ENCODE measurements at places on chromosomes 7 and 10. TPM values are rescaled to one million over a fixed set of nuclear protein-coding genes. Genes with fewer than 3 reads are reported as not detected.

GRCh38 chr10:71250405-71250804 is 38.0 kb downstream of the UNC5B start:
- no peak for DNase-seq

- DNase-seq = no peak
These were observed 29.0 kb downstream of the CUL1 start for GRCh38 chr7:148727501-148728278.

The CDK1 gene
- 1.9 TPM for polyA plus RNA-seq

- DNase-seq = no peak
These were observed 16.5 kb downstream of the FAM25A start for GRCh38 chr10:87036623-87037022.

The ACSM6 gene
- 0.42 TPM for polyA plus RNA-seq

DNA sequence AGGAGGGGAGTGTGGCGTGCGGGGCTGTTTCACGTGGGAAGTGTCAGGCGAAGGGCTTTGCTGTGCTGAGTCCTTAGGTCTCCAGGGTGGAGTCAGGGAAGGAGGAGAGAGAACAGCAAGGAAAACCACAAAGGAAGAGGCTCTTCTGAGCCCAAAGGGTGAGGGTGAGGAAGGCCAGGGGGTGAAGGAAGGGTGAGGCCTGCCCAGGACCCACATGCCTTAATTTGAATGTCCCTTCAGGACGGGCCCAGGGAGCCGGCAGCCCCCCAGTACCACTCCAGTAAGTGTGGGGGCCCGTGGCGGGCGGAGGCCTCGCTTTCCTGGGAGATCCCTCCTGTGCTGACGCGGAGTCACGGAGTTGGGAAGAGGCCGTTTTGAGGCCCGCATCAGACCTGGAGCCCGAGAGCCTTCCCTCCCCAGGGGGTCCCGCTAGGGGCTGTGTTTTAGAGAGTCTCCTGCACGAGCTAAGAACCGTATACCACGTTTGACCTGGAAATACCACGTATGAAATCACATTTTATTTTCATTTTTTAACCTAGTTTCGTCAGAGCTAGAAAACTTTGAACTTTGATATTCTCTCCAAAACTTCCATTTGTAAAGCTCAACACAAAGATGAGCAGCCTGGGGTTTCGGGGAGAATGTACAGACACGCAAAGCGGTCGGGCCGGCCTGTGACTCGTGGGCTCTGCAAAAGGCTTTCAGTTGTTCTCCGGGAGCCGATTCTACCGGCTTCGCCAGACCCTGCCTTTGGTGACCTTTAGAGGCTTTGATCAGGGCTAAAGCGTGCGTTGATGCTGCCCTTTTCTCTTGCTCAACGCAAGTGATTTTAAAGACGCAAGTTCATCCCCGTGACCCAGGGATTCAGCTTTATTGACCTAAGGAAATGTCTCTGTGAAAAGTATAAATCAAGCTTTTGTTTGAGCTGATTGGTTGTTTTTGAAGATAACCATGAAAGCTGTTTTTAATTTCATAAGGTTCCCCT is 23.6 kb upstream of the TTYH3 start:
- DNase-seq = no peak

The WDR86 gene
- polyA plus RNA-seq = 4.2 TPM

GRCh38 chr7:67894746-67895145 is 898.1 kb downstream of the TYW1 start:
- no peak for DNase-seq

GRCh38 chr7:2383543-2384274 is 19.7 kb upstream of the CHST12 start:
- DNase-seq = no peak
